ENCODE measurements at places on chromosomes 5 and 9.

- no peak for DNase-seq
Observed at GRCh38 chr5:140166911-140167310, 8.1 kb upstream of the CYSTM1 start.

DNA sequence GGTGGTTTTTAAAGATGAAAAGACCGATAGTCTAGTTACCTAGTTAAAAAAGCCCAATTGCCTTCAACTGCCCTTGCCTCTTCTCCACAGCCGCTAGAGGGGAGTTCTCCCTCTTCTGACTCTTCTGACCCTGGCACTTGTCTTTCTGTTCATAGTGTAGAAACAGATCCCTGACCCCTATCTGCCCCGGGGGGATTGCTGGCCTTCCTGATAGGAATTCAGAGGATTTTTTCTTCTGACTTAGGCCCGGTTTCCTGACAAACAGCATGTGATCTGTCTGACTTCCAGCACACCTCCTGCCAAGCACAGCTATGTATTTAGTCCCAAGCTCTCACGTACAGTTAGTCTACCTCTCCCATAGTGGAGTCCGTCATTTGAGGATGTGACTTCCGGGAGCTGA lies 5.0 kb upstream of the TMEM268 start:
- no peak for DNase-seq

DNA sequence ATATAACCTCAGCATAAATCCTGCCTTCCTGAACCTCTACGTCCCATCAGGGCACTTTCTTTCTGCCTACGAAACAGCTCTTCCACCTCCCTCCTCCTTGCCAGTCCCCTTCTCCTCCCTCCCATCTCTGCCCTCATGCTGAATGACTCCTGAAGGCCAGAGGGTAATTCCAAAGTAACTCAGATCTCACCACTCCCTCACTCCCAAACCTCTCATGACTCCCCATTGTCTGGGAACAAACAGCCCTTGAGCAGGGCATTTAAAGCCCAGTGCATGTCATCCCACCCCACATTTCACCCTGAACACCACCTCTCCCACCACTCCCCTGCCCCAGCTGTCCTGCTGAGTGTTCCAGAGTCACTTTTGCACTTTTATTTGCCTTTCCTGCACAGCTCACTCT lies 8.9 kb upstream of the FBP1 start:
- DNase-seq: no peak

- DNase-seq: no peak
Observed at GRCh38 chr5:71564895-71565294, 22.2 kb upstream of the MCCC2 start.

DNA sequence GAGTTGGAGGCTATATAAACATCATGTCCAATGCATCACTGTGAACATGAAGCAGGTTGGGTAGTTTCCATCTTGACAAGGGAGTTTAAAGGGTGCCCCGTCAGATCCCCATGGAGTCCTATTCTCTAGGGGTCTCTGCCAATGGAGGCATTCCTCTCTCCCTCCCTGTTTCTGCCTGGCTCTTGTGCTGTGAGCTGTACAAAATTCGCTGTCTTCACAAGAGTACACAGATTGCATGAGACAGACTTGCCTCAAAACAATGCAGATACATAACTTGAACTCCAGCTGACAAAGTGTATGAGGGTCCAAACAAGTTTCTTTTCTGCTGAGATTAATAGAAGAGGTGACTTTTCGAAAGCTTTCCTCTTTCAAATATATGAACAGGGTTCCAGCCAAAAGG lies 165.2 kb downstream of the SPOCK1 start:
- DNase-seq: no peak

DNA sequence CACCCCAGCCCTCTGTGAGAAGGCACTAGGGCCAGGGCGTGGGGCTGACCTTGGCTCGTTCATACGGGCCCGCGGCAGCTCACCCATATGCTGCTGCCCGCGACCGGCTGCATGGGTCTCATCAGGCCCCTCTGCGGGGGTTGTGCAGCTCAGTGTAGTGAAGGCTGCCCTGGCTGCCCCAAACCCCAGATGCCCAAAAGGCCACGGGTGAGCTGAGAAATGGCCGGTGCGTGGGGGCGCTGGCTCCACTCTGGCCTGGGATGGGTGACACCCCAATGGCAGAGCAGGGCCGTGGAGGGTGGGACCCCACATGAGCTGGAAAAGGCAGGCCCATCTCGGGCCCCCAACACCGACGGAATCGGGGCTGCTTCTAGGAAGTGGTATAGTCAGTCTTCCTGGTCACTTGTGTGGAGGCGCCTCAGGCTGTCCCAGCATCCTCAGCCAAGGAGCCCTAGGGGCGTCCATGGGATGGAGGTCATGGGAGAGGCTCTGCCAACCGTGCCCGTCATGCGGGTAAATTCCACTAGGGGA lies 19.4 kb upstream of the LRRC14B start:
- DNase-seq: no peak

- no peak for DNase-seq
Observed at GRCh38 chr5:158320178-158320674, 461.3 kb upstream of the CLINT1 start.

- no peak for DNase-seq
Observed at GRCh38 chr9:132935026-132935425, 9.4 kb downstream of the TSC1 start.

GRCh38 chr5:98105681-98106080 lies 667.8 kb upstream of the RGMB start:
- no peak for DNase-seq

DNA sequence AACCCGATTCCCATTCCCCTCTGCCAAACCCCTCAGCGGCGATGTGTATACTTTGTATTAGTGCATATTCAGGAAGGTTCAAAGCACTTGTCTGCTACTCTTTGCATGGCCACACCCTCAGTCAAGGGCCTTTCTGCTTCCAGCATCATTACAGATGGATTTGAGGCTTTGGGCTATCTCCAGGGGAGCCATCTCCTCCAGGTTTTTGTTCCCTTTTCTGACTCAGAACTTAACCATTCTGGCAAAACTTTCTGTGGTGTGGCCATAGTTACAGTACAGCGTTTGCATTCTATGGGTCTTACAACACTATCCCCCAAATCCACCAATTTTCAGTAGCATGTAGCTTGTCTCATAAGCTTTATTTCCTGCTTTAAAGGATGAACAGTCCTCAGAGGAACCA lies 36.0 kb upstream of the SVEP1 start:
- no peak for DNase-seq

DNA sequence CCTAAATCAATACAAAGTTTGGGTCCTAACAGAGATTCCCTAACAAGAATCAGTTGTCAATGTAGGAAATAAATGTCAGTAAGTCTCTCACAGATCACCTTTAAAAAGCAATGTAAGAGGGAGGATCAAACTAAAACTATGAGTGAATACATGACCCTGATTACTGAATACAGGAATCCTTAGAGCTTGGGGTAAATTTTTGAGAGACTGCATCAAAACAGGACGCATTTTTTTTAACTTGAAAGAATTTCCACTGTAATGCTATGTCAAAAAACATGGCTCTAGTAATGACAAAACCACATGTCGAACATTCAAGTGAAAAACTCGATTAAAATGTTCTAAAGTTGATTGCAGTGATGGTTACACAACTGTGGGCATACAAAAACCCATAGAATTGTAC lies 21.9 kb downstream of the ZDHHC21 start:
- no peak for DNase-seq

DNA sequence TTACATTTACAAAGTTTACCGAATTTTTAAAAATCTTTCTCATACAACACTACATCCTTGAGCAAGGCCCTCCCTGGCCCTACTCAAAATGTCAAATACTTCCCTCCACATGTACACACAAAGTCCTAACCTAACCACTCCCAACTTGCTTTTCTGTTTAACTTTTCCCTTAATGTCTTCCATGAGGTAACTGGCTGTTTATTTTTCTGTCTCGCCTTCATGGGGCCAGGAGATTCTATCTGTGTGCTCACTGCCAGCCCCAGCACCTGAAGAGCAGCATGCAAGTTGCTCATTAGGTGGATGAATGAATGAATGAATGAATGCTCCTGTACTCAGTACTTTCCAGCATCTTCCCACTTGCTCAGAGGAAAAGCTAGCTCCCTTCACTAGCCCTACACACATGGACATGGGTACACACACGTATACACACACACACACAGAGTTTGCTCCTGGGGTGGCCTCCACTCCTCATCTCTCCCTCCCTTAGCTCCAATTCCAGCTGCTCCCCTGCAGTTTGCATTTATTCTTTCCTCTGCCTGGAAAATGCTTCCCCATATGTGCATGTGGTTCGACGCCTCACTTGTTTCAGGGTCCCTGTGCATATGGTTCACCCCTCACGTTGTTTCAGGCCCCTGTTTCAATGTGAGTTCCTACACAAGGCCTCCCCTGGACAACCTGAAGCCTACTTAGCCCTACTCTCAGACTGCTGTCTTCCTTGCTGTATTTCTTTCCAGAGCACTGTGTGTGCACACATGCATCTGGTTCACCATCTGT lies 165.2 kb downstream of the ROR2 start:
- DNase-seq: no peak
